ENCODE measurements at places on chromosomes 11 and 22. TPM values are rescaled to one million over a fixed set of nuclear protein-coding genes. Genes with fewer than 3 reads are reported as not detected.
A peak's percentile ranks its signal among the peaks of the same experiment; 100 is the strongest.

ARHGAP8 gene
- not detected for total RNA-seq

RNF121 gene
- 29.9 TPM for total RNA-seq

ABTB2 gene
- total RNA-seq, result 0.72 TPM

SMIM35 gene
- not detected for total RNA-seq

SAA2 gene
- total RNA-seq, result 4.9 TPM

HTR3B gene
- total RNA-seq, result not detected

LDLRAD3 gene
- 10.7 TPM for total RNA-seq

- no peak for DNase-seq
These were observed 689 bp upstream of the SART1 start for GRCh38 chr11:65960824-65961266.

- peak; percentile 84 for DNase-seq
These were observed 42.2 kb downstream of the WNT7B start for GRCh38 chr22:45934659-45935341.

DNA sequence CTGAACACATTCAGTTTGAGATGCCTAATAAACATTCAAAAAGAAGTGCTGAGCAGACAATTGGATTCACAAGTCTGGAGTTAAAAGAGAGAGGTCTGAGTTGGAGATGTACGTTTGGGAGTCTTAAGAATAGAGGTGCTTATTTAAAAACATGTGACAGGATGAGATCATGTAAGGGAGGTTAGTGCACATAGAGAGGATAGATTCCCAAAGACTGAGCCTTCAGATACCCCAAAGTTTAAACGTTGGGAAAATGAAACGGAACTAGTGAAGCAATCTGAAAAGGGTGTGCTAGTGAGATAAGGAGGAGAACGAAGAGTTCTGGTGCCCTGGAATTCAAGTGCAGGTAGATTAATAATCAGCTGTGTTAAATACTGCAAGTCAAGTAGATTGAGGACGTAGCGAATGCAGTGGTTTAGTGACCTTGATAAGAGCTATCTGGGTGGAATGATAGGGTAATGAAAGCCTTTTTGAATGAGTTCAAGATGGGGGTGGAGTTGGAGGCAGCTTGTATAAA, 63.7 kb downstream of the HIPK3 start:
- no peak for DNase-seq

GRCh38 chr11:80155412-80156017, 714.7 kb upstream of the TENM4 start:
- DNase-seq, result peak; percentile 56

DNA sequence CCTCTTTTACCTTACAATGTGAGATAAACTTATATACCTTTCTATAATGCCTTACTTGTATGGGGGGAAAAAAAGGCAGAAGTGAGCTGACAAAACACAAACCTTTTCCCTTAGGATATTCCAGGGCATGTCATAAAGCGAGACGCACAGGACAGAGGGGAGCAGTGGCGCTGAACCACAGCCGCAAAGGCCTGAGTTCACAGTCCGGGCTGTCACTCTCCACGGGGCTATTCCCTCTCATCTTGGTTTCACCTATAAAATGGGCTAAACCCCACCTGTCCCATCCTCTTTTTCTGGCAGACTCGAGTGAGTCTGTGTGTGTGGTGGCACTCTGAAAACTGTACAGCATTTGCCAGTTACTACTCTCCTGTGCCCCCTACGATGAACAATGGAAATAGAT, 14.4 kb upstream of the FXYD2 start:
- no peak for DNase-seq

GRCh38 chr11:19832086-19832750, 119.6 kb downstream of the NAV2 start:
- DNase-seq, result no peak

- no peak for DNase-seq
These were observed 33.7 kb downstream of the GNB1L start for GRCh38 chr22:19820880-19821522.

Data from A172 (cell line).